ENCODE measurements at places on chromosomes 12 and 14. TPM values are rescaled to one million over a fixed set of nuclear protein-coding genes. Genes with fewer than 3 reads are reported as not detected.

CFAP251 gene
- 1.4 TPM for total RNA-seq

CRIP1 gene
- total RNA-seq = 453 TPM

TAS2R31 gene
- 2.9 TPM for total RNA-seq

GRCh38 chr12:7150841-7151240 is 20.7 kb downstream of the CLSTN3 start:
- DNase-seq = no peak

- no peak for DNase-seq
These were observed at the start of gene TMEM119 for GRCh38 chr12:108597559-108598471. Gene TMEM119, minus strand, starts transcription at chr12:108598084. Its CDS starts 5,701 bp downstream, at chr12:108592383.

DNA sequence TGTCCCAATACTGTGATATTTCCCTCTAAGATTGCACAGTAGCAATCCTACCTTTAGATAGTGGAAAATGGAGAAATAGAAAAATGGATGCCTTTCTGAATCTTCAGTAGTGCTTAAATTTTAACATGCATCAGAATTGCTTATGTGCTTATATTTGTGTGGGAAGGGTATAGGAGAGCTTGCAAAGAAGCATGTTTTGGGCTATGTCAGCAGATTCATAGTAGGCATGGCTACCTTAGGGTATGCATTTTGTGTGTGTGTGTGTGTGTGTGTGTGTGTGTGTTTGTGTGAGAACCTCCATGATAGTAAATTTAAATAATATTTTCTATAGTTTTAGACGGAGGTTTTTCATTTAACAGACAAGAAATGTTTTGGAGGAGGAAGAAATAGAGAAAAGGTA is 38.3 kb downstream of the NEUROD4 start:
- no peak for DNase-seq

GRCh38 chr12:569803-570434 is 93.3 kb downstream of the NINJ2 start:
- peak; percentile 94 for DNase-seq

DNA sequence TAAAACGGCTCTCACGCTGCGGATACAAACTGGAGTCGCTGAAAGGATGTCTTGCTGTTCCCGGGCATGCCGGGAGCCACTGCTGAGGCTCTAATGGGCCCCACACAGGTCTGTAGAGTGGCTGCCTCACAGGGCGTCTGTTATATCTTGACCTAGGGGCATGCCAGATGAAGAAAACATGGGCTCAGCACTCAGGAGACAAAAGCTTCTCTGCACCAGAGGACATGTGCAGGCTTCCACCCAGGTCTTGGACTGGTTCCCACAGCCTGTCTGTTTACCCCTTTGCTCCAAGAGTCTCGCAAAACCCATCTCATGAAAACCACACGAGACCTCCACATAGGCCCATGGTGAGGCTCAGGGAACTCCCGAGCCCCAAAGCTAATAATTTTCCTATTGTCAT is 134.2 kb downstream of the RPS29 start:
- DNase-seq = no peak

- no peak for DNase-seq
These were observed 89.4 kb downstream of the BTG1 start for GRCh38 chr12:92056290-92056689.
